HuH-7.5 (cell line): ENCODE measurements at places on chromosomes 11 and 22.

DNA sequence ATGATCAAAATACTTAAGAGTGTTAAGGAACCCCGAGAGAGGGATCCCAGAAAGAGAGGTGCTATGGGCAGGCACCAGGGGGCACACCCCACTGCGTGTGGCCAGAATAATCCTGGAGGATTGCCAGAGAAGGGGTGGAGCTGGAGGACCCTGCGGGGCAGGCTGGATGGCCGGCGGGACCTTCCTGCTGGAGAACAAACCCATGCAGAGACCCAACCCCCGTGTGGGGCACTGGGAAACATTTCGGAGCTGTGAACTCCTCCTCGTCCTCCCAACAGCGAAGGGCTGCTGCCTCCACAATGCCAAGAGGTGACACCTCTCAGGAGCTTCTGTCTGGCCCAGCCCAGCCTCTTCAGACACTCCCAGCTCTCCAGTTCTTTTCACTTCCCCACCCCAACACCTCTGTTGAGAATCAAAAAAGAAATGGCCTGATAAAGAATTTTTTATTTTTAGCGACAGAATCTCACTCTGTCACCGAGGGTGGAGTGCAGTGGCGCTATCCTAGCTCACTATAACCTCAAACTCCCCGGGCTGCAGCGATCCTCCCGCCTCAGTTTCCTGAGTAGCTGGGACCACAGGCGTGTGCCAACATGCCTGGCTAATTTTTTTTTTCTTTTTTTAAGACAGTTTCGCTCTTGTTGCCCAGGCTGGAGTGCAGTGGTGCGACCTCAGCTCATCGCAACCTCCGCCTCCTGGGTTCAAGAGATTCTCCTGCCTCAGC, 25.6 kb downstream of the RHOD start:
- DNase-seq, result peak; percentile 68

DNA sequence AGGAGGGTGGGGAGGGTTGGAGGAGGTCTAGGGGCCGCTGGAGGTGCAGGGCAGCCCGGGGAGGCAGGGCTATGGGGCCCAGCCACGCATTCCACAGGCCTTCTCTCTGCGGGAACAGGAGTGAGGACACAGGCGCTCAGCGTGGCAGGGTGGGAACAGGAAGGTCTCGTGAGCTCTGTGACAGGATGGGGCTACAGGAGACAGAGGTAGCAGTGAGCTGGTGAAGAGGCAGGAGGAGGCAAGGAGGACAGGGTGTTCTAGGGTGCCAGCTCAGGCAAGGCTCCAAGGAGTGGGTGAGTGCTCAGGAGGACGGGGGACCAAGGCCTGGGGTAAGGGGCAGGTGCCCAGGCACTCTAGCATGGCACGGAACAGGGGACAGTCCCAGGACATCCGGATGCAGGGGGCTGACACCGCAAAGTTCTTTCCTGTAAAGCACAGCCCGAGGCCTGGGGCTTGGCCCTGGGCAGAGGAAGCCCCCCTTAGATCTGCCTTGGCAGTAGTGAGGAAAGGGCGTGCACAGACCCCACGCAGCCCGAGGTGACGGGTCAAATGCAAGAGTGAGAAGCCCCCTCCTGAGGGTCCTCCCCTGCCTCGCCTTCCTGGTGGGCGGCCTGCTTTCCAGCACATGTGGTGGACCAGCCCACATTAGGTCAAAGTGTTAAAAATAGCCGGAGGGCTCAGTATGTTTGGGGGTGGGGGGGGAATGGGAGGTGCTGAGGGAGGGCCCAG, 4.7 kb upstream of the NEAT1 start:
- no peak for DNase-seq

DNA sequence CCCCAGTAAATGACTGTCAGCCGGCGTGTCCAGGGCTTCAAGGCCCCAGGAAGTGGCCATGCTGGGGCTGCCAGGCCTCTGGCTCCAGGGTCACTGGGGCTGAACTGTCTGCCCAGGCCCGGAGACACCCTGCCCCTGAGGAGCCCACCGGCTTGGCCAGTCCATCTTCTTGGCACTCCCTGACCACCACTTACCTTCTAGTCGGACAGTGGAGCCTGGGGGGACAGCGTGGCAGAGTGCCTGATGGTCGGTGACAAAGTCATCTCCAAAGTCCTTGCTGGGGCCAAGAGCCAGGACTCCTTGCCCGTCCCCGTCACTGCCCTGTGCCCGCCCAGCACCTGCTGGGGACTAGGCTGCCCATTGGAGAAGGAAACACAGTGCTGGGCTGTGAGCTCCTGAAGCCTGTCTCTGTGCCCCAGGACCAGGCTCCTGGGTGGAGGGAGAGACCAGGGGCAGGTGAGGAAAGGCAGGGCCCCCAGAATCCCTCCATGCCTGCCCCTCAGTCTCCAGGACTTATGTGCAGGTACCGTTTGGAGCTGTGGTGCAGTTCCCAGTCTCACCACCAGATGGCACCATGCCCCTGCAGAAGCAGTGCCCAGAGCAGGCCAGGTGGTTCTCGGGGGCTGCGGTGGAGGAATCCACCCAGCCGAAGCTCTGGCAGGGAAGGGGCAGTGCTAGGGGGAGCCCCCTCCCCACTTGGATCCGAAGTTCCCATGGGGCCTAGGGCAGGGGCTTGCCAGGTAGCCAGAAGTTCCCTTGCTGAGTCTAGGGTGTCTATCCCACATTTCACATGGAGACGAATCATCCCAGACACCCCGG, 6.0 kb upstream of the CCDC188 start:
- DNase-seq, result peak; percentile 96

DNA sequence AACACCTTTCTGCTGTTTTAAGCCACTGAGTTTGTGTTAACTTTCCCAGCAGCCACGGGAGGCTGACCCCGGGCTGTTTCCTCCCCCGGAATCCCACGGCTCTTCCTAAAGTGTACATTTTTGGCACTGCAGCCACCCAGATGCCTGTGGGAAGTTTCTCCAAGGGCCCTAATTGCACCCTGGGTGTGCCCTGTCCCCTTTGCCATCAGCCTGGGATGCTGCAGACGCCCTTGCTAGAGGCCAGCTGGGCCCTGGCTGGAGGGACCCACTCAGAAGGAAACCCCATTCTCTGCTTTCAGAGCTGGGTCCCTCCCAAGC, 883.3 kb downstream of the BRD1 start:
- DNase-seq, result no peak

DNA sequence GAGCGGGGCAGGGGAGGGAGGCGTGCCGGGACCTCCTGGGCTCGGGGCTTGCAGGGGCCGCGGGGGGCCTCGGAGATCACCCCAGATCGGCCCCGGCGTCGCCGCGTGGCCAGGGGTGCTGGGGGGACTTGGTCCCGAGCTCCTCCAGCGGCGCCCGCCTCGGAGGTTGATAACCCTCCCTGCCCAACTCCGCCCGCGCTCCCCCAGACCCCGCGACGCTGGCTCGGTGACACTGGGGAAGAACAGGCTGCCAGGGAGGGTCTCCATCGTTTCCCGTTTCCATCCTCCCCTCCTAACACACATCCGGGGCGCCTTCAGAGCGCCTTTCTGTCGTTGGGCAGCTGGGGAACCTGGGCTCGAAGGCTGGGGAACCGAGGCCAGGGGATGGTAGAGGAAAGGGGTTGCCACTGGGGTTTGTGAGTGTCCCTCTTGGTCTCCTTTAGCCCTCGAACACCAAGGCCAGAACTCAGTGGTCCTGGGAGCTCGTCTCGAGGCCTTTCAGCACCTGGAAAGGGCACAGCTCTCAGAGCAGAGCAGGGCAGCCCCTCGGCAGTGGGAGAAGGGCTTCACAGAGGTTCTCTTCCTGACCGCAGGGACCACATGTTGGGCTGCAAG, 431 bp downstream of the SLC37A2 start:
- no peak for DNase-seq

GRCh38 chr11:84552791-84553190, 1074.4 kb downstream of the DLG2 start:
- no peak for DNase-seq

DNA sequence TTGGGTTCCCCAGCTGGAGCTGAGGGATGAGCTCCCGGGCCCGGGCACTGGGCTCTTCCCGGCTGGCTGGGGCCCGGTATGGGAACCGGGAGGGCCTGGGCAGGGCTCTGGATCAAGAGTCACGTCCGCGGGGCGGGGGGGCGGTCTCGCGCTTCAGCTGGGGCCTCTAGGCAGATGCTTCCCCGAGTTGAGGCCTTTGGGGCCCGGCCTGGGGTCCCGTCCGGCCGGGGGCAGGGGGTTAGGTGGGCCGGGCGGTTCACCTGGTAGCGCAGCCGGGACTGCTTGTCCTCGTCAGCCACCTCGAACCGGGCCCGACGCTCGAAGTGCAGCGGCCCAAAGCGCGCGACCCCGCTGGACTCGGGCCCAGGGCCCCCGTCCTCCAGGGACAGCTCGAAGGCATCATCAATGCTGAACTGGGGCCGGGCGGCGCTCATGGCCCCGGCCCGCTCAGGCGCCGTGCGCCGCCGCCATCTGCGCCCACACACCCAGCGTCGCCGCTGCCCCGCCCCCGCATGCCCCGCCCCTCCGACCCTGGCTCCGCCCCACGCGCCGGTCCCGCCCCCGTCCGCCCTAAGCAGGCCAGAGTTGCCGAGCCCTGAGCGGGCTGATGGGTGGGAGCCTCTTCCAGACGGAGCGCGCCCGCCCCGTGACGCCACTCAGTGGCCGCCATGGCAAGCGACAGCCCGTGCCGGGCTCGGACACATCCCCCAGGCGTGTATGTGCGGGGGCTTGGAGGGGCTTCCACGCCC, at the start of gene TMEM134:
Gene TMEM134 (minus strand): TSS at position 493 of the 749 bp plus-strand sequence. CDS start 59 bp downstream, at position 434.
- DNase-seq, result peak; percentile 100
